ENCODE measurements at places on chromosomes 16 and 17.

- no peak for DNase-seq
Measured at GRCh38 chr16:48025359-48025758, 130.4 kb downstream of the ABCC12 start.

- no peak for DNase-seq
Measured at GRCh38 chr17:78965491-78965924, 14.2 kb downstream of the LGALS3BP start.

DNA sequence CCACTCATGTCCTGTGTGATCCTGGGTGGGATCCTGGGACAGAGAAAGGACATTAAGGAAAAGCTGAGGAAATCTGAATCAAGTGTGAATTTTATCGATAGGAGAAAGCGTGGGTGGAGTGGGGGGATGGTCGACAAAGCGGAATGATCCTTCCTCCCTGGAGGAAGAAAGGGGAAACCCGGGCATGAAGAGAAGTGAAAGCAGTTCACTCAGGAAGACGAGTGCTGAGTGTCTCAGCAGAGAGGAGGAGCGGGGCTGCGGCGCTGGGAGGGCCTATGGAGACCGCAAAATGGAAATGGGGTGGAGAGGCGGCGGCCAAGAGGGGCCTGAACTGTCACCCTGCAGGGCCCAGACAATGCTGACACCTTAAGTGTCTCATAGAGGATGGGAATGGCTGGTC lies 8.7 kb downstream of the ZDHHC7 start:
- DNase-seq: peak; percentile 73

- no peak for DNase-seq
Measured at GRCh38 chr17:2378905-2379304, 22.0 kb downstream of the MNT start.

DNA sequence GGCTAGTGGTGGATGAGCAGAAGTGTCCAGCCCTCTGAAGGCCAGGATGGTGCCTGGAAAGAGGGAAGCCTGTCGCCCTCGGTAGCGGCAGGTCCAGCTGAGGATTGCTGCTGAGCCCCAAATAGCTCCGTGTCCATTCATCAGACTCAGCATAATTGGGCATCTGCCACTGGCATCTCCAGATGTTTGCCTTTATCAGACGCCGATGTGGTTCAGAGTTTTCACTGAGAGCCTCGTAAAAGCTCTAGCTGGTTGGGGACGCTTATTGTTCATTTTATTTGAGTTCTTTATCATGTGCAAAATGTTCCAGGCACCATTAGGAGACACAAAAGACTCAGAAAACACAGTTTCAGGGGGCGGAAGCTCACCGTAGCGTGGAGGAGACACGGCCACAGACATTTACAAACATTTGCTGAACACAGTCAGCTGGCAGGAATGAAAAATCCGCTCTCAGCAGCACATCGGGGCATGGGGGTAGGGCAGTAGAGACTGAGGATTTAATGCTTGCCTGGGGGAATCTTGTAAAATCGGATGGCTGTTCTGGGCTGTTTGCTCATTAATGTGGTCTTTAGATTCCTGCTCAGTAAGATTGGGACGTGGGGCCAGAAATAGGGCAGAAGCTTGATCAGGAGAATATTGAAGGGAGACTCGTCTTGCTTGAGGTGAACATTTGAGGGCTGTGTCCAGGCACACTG lies 41.7 kb downstream of the SMPD3 start:
- peak; percentile 17 for DNase-seq

GRCh38 chr17:21285164-21286065 lies 904 bp downstream of the MAP2K3 start:
- DNase-seq: peak; percentile 26

- DNase-seq: peak; percentile 62
Measured at GRCh38 chr17:66302761-66303626, 581 bp downstream of the PRKCA start.

- DNase-seq: no peak
Measured at GRCh38 chr16:84940670-84941551, 70.4 kb downstream of the ZDHHC7 start.

DNA sequence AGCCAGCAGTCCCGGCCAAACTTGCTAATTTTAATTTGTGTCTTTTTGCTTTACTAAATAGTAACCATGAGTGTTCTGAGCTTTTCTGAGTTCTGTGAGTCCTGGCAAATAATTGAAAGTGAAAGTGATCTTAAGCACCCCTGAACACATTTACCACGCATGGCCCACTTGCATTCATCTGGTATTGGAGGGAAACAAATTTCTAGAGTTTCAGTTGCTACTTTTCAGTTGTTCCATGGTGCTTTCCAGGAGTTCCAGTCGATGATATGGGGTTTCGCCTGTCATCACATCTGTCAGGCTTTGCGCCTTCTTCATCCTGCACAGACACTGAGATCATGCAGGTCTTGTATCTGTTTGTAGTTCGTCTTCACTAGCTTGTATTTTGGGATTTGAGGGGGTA lies 44.1 kb downstream of the CRLF3 start:
- DNase-seq: no peak

DNA sequence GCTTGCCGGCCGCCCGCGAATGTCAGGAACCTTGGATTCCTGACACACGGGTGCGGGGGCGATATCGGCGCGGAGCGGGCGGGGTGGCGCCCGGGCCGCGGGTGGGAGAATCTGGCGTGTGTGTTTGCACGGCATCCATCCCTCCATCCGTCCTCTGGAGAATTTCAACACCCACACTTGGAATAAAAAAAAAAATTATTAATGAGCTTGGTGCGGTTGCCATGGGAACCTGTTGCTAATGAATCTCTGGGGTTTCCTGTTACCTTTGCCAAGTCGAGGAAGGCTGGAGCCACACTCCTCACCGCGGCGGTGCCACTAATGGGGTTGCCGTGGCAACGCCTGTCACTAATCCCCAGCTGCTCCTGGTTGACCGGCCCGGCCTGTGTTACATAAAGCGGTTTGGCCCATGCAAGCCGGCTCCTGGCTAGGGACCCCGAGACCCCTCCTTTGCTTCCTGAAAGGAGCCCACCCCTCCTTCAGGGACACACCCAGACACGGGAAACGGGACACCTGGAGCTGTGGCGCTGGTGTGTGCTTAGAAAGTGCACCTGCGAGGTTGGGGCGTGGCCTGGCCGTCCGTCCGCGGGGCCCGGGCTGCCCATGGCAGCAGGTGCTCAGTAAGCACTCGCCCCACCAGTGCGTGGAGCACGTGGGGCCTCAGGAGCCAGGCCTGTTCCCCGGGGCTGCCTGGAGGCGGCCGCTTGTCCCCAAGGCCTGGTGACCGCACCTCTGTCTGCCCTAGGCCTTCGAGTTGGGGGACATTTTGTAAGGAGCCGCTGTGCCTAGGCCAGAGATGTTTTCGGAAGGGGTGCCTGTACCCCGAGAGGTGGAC lies 14.6 kb downstream of the CACNA1H start:
- DNase-seq: no peak

- no peak for DNase-seq
Measured at GRCh38 chr17:43741636-43742035, 17.0 kb downstream of the SOST start.

- no peak for DNase-seq
Measured at GRCh38 chr17:39639043-39639442, 2.1 kb downstream of the STARD3 start.

GRCh38 chr16:68778551-68779231 lies 41.6 kb downstream of the CDH1 start:
- no peak for DNase-seq

DNA sequence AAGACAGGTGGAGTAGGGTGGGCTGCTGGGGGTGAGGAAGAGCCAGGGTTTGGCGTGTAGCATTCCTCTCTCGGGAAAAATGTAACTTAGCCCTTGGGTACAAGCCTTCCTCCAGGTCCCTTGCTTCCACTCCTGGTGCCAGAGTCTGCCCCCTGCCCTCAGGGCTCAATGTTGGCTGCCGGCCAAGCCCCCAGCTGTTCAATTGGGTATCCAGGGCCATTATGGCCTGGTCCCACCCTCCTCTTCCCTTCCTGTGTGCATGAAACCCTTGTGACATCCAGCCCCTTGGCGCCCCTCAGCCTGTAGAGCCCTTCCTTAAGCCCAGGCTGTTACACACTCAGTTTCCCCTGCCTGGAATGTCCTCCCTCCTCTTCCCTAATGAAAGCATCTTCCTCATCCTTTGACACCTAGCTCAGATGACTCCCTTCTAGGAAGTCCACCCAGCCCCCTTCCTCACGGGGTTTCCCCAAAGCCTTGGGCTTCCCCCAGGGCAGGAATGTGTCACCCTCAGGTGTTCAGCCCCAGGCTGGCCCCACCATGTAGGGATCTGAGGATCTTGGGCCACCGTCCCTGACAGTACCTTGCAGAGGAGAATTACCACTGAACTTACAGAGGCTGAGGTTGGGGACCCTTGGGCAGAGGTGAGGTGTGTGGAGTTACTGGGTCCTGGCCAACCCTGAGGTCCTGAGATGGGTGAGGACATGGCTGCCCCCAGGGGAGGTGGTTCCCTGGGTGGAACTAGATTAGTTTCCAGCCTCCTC lies 30.0 kb downstream of the B9D1 start:
- no peak for DNase-seq

GRCh38 chr16:521381-522210 lies 5.9 kb upstream of the CAPN15 start:
- DNase-seq: no peak

DNA sequence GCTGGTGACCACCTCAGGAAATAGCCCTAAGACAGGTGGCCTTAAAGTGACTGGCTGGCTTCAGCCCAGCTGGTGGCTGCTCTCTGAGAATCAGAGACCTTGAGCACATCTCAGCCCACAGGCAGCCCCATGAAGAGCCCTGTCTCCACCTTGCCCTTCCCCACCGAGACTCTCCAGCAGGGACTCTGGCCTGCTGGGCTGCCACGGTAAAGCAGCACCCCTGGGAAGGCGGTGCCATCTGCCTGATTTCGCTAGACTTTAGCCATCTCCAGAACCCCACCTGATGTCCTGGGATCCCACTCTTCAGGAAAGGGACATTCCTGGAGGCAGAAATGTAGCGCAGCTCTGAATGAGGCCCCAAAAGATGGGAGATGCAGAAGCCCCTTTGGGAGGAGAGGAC lies 45.2 kb upstream of the LGALS9 start:
- no peak for DNase-seq

DNA sequence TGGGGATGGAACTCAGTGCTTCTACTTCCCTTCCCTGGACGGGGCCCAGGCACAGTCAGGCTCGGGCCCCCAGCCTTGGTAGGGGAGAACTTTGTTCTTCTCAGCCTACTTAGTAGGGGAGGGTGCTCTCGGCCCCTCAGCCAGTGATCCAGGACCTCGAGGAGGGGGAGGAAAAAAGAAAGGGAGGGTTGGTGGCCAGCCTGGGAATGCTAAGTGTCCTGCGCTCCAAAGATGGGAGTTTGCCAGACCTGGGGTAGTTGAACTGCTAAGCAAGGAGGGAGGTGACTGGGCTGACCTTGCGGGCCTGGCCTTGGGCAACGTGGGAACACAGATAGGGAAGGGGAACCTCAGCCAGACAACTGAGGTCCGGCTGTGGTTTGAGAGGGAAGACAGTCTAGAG lies 12.2 kb downstream of the ADGRG1 start:
- DNase-seq: no peak

DNA sequence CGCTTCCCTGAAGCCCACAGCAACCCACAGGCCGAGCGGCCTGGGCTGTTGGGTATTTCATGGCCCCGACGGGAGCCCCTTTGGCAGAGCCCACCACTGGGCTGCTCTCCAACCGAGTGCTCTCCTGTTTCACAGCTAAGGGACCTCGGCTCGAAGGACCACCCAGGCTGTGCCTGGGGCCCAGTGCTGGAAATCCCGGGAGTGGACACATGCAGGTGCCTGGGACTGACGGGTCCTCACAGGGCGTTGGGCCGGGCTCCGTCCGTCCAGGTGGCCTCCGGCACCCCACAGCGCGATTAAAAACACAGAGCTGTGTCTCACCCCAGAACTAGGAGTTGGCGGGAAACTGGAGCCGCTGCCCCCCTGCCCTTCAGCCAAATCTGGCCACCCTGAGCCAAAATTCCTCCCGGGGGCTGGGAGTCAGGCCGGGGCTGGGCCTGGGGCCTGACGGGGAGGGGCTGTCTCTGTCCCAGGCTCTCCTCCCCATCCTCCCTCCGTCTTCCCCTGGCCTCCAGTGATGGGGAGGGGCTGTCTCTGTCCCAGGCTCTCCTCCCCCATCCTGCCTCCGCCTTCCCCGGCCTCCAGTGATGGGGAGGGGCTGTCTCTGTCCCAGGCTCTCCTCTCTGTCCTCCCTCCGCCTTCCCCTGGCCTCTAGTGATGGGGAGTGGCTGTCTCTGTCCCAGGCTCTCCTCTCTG lies 14.1 kb downstream of the UTS2R start:
- DNase-seq: no peak

GRCh38 chr17:21020622-21021021 lies 22.2 kb downstream of the USP22 start:
- DNase-seq: no peak

DNA sequence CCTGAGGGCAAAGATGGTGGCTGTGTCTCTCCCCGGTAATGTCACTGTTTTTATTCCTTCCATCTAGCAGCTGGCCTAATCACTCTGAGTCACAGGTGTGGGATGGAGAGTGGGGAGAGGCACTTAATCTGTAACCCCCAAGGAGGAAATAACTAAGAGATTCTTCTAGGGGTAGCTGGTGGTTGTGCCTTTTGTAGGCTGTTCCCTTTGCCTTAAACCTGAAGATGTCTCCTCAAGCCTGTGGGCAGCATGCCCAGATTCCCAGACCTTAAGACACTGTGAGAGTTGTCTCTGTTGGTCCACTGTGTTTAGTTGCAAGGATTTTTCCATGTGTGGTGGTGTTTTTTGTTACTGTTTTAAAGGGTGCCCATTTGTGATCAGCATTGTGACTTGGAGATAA lies 5.5 kb upstream of the RAPGEFL1 start:
- peak; percentile 9 for DNase-seq

DNA sequence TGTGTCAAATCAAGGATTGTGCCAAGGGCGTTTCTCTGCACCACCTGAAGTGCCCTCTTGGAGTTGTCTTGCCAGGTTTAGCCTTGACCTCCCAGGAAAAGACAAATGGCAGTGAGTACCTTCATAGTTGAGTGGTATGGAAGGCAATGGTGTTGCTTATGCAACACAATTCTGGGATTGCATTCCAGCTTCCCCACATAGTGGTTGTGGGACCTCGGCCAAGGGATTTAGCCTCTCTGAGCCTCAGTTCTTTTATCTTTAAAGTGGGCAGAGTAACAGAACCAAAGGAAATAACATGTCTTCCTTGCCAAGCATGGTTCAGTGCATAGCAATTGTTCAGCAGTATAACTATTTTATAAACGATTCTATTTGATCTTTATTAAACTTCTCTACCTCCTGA lies 49.4 kb downstream of the CCDC42 start:
- DNase-seq: no peak

GRCh38 chr17:11391134-11391533 lies 150.1 kb downstream of the SHISA6 start:
- no peak for DNase-seq

DNA sequence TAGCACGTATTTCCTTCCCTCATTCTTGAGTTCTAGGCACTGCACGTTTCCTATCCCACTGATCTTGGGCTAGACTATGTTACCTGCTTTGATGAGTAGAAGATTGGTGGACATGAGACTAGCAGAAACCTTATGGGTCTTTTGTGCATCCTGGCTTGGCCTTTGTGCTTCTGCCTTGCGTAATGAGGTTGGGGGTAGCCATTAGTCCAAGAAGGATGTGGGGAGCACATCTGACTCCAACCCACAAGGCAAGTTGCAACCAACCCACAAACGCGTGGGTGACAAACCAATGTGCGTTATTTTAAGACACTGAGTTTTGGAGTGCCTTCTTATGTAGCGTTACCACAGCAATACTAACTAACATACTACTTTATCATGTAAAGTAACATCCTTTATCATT lies 180.4 kb upstream of the IRX5 start:
- no peak for DNase-seq

Data from RCC 7860 (cell line).